Substantia nigra (tissue), 51 donors: ENCODE measurements at places on chromosomes 16 and 17.

- no peak for DNase-seq
Observed at GRCh38 chr16:90008708-90009145, 10.5 kb downstream of the DBNDD1 start.

- DNase-seq: no peak
Observed at GRCh38 chr17:80964859-80965580, 26.6 kb upstream of the CHMP6 start.

GRCh38 chr17:29848737-29849136, 81.3 kb downstream of the SSH2 start:
- DNase-seq: no peak

DNA sequence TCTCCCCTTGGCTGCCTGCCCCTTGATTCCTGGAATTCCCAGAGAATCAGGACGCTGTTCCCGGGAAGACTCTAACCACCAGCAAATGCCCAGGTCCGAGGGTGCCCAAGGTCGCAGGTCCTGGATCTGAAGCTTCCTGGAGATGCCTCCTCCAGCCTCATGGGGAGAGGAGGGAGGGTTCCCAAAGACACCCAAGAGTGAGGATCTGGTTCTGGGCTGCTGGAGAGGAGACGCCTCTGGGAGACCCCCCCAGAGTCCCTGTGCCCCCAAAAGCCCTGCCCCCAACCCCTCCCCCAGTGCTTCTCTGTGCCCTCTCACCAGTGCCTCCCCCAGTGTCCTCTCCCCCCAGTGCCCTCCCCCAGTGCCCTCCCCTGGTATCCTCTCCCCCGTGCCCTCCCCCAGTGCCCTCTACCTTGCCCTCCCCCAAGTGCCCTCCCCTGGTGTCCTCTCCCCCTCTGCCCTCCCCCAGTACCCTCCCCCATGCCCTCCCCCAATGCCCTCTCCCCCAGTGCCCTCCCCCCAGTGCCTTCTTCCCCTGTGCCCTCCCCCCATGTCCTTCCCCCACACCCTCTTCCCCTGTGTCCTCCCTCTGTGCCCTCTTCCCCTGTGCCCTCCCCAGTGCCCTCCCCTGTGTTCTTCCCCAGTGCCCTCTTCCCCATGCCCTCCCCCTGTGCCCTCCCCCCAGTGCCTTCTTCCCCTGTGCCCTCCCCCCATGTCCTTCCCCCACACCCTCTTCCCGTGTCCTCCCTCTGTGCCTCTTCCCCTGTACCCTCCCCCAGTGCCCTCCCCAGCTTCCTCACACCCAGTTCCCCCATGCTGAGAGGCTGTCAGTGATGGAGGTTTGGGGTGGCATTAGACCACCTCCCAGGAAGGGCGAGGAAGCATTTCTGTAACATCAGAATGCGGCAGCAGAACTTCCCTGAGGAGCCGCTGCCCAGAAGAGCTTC, 6.3 kb upstream of the SECTM1 start:
- no peak for DNase-seq
